ENCODE measurements at places on chromosomes 1 and 21.

GRCh38 chr1:5906116-5906515 is 86.1 kb downstream of the NPHP4 start:
- no peak for DNase-seq

DNA sequence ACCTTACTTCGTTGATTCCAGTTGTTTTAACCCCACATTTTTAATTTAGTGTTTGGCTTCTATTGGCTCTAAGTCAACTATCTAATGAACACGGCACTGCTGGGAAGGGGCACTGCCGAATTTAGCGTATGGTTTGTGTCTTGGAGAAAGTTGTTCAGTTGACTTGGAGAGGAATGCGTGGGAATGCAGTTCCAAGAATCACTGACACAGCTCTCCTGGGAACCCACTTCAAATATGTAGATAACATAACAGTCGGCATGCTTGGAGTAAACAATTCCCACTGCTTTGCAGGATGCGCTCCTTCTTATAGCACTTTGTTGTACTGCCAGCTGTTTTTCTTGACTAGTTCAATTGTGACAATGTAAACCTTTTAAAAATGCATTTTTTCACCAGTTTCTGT is 104.3 kb downstream of the RYR2 start:
- no peak for DNase-seq

DNA sequence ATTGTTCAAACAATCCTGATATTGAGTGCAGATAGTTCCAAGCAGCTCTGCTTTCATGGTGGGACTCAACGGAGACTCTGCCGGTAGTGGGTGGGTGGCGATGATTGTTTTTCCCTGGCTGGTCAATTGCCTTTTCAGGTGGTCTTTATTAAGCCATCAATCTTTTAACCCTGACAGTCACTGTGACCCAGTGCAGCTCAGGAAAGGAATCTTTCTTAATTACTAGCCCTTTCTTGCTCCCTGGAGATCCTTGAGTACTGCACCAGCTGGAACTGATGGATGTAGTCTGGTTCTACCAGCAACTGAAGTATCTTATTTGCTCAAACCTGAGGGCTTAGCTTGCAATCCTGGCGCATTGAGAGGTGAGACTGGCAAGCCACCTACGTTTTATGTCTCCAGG is 196.4 kb downstream of the PLPP3 start:
- DNase-seq = no peak

DNA sequence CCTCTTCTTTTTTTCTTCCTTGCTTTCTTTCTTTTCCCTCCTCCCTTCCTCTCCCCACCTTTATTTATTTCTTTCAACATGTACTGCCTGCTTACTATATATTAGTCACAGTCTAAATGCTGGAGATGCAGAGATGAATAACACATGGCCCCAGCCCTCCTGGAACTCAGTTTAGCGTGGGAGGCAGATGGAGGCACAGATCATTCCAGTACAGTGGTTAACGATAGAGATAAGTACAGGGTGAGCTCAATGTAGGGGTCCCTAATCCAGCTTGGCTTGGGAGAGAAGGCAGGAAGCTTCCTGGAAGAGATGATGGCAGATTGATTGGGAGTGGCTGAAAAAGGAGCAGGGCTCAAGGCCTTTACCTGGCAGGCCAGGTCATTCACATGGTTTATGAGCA is 55.6 kb upstream of the PPP2R5A start:
- DNase-seq = no peak

DNA sequence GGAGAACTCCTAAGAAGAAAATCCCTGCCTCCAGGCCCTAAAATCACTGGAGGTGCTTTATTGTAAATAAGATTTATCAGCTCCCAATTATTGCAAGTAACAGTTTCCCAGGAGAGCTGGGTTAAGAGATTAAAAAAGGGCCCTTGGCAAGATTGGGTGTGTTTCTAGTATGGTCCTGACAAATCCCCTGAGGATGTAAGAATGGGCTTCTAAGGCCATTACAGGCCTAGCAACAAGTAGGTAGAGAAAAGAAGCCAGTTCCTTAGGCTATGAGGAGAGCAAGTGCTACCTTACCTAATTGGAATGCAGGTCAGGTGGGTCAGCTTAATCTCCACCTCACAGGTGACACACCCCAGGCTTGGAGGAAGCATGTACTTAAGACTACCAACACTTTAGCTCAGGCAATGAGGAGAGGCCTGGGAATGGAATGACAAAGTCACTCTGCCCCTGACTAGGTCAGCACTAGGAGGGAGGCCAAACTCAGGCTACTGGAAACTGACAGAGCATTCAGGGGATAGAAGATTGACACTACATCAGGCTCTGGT is 6.8 kb upstream of the OTUD7B start:
- DNase-seq = no peak

GRCh38 chr1:29851691-29852090 is 615.4 kb downstream of the PTPRU start:
- no peak for DNase-seq
